ENCODE measurements at places on chromosomes 3 and 15.

GRCh38 chr3:115245899-115246298, 98.8 kb upstream of the ZBTB20 start:
- no peak for DNase-seq

DNA sequence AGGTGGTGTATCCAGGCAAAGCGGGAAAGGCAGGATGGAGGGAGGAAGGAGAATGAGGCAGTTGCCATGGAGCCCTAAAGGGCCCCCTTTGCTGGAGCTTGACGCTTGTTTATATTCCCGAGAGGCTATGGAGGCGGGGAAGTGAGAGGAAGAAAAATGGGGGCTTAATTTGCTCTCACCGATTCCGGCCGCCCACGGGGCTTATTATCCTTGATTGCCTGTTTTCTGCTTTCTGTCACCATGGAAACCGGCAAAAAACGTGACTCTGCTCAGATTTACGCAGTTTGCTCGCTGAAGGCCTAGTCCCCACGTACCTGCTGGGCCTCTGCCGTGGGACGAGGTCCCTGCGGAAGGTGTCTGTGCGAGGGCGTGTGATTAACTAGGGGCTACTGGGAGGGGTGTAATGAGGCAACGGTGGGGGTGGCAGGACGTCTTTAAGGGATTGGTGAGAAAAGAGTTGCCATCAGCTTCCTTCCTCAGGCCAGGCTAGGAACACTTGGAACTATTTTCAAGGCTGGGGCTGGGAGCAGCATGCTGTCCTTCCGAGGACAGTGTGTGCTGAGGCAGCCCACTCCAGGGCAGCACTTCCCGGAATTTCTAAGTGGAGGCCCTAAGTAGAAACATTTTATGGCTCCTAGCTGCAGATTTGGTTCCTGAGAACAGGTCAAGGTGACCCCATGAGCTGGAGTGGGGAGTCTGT, 110.8 kb upstream of the NDN start:
- DNase-seq = no peak

- peak; percentile 89 for DNase-seq
Observed at GRCh38 chr3:186162221-186162620, 53.3 kb upstream of the ETV5 start.

DNA sequence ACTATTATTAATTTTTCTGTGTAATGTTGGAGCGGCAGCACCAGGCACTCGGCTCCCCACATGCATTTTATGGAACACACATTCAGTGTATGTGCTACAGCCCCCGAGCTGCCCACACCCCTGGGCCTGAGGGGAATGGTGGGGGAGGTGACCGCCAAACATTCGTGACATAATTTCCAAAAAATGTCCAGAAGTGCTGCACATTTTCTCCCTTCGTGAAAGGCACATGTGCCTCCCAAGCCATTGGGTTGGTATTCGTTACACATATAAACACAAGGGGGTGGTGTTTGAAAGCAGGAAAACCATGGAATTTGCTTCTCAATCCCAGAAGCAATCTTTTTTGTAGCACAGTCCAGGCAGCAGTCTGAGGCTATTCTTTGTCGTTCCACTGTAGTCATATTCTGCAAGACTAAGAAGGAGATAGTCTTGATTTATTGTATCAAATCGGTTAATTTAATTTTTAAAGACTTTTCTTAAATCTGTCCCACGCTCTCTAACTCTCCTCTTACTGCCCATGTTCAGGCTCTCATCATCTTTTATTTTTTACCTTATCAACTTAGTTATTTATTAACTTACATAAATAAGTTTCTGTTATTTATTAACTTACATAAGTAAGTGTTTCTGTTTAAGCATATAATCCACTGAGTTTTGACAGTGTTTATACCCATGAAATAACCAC, 39.2 kb upstream of the POLR2M start:
- no peak for DNase-seq

GRCh38 chr3:112078125-112079083, 7.8 kb upstream of the C3orf52 start:
- DNase-seq = no peak

- no peak for DNase-seq
Observed at GRCh38 chr15:88911766-88912118, 1.4 kb downstream of the MFGE8 start.

DNA sequence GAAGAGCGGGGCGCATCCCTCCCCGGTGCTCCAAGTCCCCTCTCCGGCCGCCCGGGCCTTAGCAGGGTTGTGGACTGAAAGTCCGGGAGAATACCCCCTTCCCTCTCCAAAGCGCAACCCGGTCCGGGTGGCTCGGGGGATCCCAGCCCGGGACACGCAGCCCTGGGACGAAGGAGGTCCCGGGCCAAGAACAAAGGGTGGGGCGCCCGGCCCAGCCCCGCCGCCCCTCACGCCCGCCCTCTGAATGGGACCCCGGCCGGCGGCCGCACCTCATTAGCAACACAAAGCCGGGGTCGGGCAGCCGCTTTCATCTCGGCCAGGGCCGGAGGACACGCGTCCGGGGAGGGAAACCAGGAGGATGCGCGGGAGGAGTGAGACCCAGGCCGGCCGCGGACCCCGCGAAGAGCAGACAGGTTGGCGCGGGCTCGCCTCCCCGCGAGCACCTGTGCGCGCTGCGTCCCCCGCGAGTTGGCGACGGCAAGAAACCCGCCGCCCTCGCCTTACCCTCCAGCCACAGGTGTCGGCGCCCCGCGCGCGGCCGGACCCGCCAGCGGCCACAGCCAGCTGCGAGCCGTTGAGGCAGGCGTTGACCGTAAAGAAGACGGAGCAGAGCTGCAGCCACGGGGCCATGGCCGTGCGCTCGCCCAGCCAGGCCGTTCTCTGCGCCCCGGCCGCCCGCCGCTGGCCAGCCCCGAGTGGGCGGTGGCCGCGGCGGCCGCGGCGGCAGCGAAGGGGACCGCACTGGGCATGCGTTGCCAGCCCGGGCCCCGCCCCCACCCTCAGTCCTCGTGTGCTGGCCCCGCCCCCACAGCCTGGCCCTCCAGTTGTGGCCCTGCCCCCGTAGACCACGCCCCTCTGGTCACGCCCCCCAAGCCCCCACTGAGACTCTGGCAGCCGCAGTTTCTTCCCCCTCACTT, at the start of gene IL17RD:
TSS of gene IL17RD (minus strand) at position 697 of the 917 bp plus-strand sequence. CDS start at position 630, 67 bp downstream.
- DNase-seq = peak; percentile 83

DNA sequence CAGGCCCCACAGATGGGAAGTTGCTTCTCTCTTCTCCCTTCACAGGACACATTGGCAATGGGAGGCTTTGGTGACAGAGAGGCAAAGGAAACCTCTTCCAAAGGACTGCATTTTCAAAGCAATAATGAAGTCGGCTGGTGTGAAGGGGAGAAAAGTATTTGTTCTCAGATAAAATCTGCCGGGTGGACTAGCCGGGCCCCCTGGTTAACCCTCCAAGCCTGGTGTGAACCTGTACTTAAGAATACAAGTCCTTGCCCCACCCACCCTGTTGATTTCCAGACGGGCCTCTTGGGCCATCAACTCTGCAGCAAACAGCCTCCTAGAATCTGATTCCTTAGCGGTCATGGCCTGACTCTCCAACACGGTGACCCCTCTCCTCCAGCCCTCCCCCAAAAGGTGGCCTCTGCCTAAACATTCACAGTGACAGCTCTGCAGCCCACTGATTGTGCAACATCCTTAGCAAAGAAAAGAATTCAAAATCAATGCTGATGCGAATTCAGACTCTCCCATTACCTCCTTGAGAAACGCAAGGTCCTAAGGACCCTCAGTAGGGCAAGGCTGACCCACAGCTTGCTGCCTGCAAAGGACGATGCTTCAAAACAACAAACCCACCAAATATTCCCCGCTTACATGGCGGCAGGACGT, 9.9 kb downstream of the TLE3 start:
- no peak for DNase-seq
